Effector CD4-positive, alpha-beta T cell (primary cell): ENCODE measurements at places on chromosomes 4 and X.

DNA sequence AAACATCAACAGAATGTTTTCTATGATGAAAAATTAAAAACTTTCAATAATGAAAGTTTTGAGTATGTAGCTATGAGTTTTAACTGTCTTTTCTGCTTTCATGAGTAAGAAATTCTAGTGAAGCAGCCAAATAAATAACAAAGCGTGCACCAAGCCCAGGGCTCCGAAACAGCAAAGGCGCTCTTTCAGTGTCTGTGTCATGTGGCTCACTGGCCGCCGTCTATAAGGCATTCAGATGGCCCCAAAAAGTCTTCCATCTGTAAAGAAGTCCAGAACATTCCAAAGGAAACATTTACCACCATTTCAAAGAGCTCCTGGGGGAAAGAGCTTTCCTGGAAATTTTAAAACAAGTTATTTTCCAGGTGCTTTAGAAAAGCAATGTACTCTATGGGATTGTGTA lies 139.9 kb downstream of the AFAP1 start:
- no peak for DNase-seq

- no peak for DNase-seq
Observed at GRCh38 chr4:141027421-141027820, 105.8 kb downstream of the RNF150 start.

DNA sequence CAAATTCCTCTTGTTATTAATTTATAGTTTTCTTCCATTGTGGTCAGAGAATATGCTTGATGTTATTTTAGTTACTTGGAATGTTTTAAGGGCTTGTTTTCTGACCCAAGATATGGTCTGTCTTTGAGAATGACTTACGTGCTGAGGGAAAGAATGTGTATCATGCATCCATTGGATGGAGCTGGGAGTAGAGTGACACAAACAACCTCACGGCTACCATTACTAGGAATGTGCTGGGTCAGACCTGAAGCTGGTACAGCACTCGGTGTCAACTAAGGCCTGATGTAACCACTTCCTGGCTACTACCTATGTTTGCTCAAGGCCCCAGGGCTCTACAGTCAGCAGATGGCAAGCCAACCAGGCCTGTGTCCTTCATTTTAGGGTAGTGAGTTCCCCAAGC lies 257.8 kb downstream of the FAT4 start:
- no peak for DNase-seq

DNA sequence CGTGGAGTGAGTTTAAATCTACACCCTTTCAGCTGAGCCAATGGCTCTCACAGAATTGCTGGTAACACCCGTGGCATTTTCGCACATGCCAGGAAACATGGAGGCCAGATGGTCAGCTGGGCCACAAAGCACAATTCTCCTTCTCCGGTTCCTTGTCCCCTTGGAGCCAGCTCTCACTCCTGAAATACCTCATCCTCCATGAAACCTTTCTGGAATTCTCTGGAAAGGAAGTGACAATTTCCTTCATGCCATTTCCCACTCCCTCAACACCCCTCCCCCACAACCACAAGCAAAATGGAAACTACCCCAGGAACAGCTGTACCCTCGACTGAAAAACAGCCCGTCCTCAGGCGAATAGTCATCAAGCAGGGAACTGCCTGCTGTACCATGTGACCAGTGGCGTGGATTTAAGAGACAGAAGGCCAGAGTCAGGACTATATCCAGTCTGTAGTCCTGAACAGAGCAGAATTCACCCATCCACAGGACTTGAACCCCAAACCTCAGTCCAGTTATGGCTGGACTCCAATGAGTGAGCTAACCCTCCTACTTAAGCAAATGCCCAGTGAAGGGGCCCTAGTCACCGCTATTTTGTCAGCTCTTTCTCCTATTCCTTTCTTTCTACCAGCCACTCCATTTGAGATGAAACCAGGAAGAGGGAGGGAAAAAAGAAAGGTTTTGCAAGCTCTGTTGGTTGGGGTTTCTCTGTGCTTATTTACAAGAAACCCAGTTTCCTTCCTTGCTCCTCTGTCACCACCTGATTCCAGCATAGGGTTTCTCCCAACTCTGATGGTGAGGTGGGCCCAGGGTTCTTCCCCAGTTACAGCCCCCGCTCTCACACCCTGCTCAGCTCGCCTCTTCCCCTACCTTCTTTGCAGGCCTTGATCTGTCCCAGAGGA lies 24.5 kb downstream of the ELF4 start:
- no peak for DNase-seq

DNA sequence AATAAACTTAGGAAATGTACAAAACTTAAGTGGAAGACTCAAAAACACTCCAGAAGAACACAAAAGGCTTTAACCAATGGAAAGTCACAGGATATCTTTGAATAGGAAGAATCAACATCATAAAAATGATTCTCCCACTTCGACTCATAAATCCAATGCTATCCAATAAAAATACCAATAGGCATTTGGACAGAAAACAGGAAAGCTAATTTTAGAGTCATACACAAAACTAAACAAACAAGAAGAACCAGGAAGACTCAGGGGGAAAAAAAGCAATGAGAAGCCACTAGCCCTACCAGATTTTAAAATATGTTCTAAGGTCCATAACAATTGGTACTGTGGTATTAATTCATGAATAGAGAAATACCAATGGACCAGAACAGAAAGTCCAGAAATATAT lies 28.2 kb downstream of the SLC9A7 start:
- DNase-seq = no peak

DNA sequence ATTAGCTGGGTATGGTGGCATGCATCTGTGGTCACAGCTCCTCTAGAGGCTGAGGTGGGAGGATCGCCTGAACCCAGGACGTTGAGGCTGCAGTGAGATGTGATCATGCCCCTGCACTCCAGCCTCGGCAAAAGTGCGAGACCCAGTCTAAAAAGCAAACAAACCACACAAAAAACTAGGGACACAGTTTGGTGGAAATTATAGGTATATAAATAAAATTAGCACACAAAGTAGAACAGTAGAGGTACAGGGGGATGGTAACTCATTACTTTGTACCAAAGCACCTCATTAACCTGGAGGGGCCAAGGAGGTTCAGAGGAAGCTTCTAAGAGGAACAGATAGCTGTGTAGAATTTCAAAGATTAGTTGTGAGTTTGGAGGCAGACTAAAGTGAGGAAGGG lies 5.1 kb downstream of the VBP1 start:
- DNase-seq = no peak

DNA sequence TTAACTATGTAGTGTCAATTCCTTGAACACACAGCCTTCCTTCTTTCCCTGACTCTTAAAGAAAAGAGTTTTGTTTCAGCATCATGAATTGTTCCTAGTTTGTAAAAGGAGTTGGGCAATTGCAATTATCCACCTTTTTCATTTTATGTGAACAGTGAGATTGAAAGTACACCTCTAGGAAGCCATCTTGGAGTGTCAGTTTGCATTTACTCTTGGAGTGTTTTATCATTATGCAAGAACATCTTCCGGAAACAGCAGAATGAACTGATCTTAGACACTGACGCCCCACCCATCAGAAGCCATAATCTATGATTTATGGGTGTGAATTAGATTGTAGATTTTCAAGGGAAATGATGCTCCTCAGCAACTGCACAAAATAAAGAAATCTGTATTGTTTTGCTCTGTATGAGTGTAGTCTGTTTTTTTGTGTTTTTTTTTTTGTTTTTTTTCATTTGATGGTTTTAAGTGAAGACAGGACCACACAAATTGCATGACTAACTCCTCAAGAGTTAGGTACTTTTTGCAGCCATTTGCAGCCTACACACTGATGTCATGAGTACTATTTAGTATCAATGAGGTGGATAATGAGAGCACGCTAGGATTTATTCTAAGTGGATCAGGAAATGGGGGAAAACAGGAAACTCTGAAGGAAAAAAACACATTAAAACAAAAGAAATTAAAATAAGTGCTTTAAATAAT lies 19.5 kb upstream of the FGF2 start:
- no peak for DNase-seq

GRCh38 chr4:116480546-116480945 lies 604.8 kb downstream of the TRAM1L1 start:
- no peak for DNase-seq

- DNase-seq = no peak
Observed at GRCh38 chr4:78936989-78937388, 2.2 kb downstream of the PAQR3 start.

GRCh38 chrX:45050558-45050957 lies 150.1 kb downstream of the DIPK2B start:
- no peak for DNase-seq

DNA sequence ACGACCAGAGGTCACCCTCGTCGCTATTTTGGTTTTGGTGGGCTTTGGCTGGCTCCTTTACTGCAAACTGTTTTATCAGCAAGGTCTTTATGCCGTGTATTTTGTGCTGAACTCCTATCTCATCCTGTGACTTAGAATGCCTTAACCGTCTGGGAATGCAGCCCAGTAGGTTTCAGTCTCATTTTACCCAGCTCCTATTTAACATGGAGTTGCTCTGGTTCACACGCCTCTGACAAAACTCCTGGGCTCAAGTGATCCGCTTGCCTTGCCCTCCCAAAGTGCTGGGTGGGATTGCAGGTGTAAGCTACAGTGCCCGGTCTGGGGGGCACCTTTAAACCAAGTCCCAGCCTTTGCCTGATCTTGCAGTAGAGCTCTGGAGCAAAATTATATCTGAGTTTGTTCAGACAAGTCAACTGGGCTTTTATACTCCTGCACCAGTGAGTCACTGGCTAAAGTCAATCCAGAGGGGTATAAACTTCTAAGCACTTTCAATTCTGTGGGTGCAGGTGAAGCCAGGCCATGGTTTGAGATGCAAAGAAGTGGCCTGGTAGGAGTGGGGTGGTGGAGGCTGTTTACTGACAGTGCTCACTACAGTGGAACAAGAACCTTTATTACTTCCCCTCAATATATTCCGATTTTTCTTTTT lies 50.2 kb downstream of the MGST2 start:
- no peak for DNase-seq

DNA sequence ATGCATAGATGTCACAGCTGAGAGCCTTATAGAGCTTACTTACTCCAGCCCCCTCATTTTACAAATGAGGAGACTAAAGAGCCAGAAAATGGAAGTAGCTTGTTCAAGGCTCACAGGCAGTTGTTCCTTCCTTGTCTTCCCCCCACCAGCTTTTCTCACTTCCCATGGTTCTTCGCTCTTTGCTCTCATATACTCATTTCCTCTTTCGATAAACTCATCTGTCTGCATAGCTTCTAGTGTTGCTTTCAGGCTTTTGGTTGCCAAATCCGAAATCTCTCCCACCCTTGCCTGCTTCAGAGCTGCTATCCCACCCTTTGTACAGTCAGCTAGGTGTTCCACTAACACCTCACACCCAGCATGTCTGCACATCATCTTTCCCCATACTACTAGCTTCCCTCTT lies 25.0 kb upstream of the GJB1 start:
- no peak for DNase-seq

- DNase-seq = no peak
Observed at GRCh38 chr4:70728091-70728490, 6.3 kb downstream of the RUFY3 start.

DNA sequence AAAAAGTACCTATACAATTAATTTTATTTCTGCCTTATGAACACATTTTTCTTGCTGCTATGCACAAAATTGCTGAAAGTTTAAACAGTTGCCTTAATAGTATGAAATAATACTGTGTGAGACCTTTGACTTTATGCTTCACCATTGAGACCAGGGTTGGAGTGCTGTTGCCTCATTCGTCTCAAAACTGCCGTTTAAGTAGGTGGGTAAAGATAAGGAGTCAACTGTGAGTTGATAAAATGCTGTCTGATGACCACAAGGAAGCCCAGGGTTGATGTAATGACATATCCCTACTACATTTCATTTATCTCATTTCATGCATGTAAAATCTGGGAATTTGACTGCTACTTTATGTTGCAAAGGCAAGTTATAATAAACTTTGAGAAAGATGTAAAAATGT lies 23.4 kb downstream of the STK26 start:
- DNase-seq = no peak

GRCh38 chr4:139950568-139950967 lies 203.4 kb downstream of the MAML3 start:
- no peak for DNase-seq

DNA sequence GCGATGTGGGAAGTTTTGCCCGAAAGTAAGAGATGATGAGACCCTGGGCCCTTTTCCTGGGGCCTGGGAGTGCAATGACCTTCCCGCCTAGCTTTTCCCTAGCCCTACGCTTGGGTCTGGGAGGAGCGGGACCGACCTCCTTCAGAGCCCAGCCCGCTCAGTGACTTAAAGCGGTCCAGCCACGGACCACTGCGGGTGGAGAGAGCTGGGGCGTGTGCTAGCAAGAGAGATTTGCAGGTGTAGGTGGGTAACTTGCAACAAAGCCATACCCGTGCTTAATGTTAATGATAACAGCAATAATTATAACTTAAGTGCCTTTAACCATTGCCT lies 503 bp upstream of the PDE5A start:
- no peak for DNase-seq

GRCh38 chr4:14920237-14920636 lies 82.0 kb upstream of the CPEB2 start:
- no peak for DNase-seq
